ENCODE measurements at places on chromosomes 16 and 17. TPM values are rescaled to one million over a fixed set of nuclear protein-coding genes. Genes with fewer than 3 reads are reported as not detected.

Gene PPY
- polyA plus RNA-seq, result not detected

Gene PRAC2
- polyA plus RNA-seq, result not detected

Gene KRT31
- not detected for polyA plus RNA-seq

Gene RNU2-1
- not detected for polyA plus RNA-seq

Gene METTL2A
- polyA plus RNA-seq, result 8.0 TPM

Gene CNGB1
- not detected for polyA plus RNA-seq

Gene CD300A
- polyA plus RNA-seq, result not detected

Gene ZNF286A
- 9.6 TPM for polyA plus RNA-seq

Gene CACNG3
- not detected for polyA plus RNA-seq

Gene PNMT
- polyA plus RNA-seq, result not detected

Gene CRHR1
- polyA plus RNA-seq, result not detected

Gene ABCA8
- polyA plus RNA-seq, result not detected

Gene ZNF213
- polyA plus RNA-seq, result 1.7 TPM

Gene TMEM235
- polyA plus RNA-seq, result not detected

Gene CCL5
- polyA plus RNA-seq, result 12.7 TPM

Gene HOXB1
- not detected for polyA plus RNA-seq

Gene RAB37
- polyA plus RNA-seq, result 54.7 TPM

Gene SMIM22
- not detected for polyA plus RNA-seq

Gene THUMPD1
- polyA plus RNA-seq, result 53.3 TPM

Gene HES7
- polyA plus RNA-seq, result not detected

Gene KRTAP9-8
- polyA plus RNA-seq, result not detected

Gene GPR179
- polyA plus RNA-seq, result not detected

Gene SHCBP1
- polyA plus RNA-seq, result 0.79 TPM

Gene ACBD4
- 15.4 TPM for polyA plus RNA-seq

Gene CCL22
- polyA plus RNA-seq, result not detected

Gene TPSD1
- polyA plus RNA-seq, result not detected

Gene C16orf86
- polyA plus RNA-seq, result 12.5 TPM

All from naive B cell (primary cell).